ENCODE measurements at places on chromosomes 3 and 15.
A peak's percentile ranks its signal among the peaks of the same experiment; 100 is the strongest.

GRCh38 chr15:37097144-37097919, 3.0 kb downstream of the MEIS2 start:
- no peak for DNase-seq

DNA sequence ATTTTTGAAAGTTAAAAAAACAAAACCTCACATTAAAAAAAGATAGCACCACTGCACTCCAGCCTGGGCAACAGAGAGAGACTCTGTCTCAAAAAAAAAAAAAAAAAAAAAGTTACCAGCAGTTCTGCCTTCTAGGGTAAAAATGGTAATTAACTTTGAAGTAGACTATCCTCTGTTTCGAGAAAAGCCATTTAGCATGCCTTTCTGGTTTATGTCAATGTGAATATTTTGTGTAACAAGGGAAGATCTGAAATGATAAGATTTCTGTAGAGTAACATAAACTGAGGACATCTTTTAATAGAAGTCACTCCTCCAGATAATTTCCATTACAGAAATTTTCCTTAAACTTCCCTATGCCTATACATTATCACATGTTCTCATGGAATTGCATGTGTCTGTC, 203.2 kb upstream of the GAP43 start:
- no peak for DNase-seq

GRCh38 chr3:43613976-43614375, 7.8 kb downstream of the ANO10 start:
- DNase-seq, result no peak

- DNase-seq, result no peak
These were observed 2.7 kb upstream of the PLCL2 start for GRCh38 chr3:16881896-16882630.

DNA sequence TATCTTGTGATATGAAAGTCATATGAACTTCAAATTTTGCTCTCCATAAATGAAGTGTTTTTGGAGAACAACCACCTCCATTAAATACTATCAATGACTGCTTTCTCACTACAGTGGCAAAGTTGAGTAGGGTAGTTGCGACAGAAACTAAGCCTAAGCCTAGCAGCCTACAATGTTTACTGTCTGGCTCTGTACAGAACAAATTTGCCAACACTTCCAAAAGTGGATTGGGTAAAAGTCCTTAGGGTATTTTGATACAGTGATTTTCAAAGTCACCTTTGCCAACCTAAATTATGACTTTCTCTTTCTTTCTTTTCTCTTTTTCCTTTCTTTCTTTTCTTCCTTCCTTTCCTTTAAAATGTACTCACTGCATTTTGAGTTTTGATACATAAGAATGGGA, 142.6 kb downstream of the PLCL2 start:
- no peak for DNase-seq

DNA sequence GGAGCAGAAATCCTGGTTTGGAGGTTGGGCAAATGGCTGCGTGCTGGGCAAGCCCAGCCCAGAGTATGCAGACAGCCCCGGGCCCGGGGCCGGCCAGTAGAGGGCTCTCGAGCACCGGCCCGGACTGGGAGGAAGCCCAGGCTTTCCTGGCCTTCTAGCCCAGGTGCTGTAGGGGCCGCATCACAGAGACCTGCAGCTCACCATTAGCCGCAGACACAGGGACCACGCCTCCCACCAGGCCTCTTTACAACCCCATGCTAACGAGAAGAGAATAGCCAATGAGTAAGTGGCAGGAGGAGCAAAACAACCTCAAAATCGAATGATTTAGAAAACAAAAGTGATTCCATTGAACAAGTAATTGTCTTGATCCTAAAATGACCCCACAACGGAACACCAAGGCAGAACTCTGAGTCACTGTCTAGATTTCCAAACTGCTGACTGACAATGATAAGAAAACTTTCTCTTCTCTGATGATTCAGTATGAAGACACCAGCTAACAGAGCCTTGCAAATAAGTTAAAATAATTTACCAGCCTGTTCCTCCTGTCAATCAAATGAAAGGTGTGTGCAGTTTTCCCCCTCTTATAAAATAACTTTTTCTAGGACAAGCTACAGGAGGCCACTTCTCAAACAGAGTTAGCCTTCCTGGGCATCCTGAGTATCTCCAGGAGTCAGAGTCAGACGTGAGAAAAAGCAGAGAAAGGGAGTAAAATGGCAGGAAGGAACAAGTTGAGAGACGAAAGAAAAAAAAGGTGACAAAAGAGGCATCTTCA, 102.2 kb downstream of the DGKG start:
- DNase-seq, result peak; percentile 41

DNA sequence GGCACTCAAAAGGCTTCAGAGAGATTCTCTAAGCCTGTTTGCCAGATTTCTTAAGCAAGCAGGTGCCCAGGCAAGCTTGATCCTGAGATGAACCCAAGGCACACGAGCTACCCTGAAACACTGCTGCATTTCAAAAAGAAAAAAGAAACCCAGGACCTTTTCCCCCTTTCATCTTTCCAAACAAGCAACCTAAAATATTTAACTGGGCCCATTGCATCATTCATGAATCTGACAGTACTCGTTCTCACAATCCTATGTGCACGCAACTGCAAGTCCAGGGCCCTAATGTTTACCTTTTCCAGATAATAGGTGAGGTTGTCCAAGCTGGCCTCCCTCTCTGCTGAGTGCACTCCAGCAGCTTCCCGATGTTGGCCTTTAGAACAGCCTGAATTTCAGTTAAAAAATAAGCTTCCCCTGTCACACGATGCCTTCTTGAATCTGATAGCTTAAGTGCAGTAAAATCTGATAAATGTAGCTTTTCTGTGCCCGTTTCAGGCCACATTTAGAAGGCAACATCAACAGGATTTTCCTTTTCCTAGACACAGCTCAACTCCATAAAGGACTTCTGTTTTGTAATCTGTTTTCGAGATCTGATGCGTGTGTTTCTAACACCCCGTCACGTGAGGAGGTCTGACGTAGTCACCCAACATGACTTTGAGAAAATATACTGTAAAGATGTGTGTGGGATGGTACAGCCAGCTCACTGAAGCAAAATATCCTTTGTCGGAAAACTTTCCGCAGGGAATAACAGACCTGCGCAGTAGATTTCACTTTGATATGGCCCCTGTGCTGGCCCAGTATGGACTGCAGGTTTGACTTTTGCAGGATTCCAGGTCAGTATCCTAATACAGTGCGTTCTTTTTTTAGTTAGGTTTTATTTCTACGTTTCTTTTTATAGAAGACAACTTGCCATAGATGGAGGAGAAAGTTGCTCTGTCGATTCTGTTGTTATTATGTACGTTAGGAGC, 55.1 kb upstream of the RASA2 start:
- no peak for DNase-seq

DNA sequence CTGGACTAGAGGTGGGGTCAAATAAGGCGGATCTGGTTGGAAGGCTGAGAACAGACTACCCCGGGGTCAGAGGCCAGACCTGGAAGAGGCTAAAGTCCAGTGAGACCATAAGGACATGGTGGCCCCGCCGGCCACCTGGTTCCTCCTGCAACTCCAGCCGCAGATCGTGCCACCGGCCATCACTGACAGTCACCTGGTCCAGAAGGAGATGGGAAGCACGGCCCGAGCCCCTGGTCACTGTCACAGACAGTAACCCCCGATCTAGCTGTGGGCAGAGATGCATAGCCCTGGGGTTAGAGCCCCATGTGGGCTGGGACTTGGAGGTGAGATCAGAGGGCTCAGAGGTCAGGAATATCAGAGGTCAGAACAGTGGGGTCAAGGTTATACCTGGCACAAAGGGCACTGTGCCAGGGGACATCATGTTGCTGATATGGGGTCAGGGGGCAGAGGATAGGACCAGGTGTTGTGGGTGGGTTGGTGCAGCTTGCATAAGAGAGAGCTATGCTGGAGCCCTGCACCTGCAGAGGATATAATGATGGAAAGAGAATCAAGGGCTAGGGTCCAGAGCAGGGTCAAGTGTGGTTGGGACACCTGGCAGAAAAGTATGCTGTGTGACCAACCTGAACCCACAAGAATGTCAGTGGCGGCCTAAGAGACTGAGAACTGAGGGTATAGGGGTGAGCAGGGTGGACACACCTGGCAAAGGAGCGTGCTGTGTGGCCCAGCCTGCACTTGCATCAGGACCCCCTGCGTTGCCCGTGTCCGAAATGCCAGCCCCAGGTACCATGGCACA, 9.6 kb downstream of the CELSR3 start:
- no peak for DNase-seq

DNA sequence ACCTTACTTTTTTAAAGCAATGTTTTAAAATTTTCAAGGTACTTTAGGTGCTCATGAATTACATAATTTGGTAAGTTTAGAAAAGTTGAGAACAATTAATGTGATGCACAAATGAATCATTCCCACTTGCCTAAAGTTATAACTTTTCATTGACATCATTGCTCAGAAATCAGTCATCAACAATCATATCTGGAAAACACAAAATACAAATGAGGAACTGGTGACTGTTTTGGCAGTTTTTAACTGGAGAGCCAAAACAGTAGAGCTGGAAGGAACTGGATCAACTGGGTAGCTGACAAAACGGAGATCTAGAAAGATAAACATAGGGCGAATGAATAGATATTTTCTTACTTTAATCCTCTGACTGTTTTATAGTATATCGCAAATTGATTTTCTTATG, 767.1 kb downstream of the IGSF11 start:
- DNase-seq, result no peak

DNA sequence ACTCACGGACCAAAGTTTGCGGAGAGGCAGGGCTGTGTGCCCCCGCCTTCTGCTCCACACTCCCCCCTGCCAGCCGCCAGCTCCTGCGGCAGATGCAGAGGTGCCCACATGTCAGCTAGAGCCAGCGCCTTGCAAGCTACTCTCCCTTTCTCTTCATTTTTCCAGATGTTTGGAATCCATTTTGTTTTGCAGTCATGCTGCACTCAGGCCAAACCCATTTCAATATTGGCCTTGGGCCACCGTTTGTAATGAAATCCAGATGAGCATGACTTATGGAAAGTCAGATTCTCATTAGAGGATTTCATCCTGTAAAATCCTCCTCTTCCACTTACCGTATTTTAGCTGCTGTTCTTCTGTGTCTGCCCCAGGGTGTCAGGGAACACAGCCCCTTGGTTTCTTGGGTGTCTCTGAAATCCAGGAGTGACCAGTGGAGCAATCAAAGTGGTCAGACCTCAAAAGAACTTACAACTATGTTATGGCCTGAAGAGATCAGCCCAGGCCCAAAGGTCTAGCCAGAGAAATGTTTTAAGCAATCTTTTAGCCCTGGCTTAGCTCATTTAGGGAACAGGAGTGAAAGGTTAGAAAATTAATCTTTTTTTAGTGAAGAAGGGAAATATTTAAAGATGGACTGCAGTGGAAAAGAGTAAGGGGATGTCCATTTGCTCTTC, 65.8 kb downstream of the AAGAB start:
- no peak for DNase-seq

DNA sequence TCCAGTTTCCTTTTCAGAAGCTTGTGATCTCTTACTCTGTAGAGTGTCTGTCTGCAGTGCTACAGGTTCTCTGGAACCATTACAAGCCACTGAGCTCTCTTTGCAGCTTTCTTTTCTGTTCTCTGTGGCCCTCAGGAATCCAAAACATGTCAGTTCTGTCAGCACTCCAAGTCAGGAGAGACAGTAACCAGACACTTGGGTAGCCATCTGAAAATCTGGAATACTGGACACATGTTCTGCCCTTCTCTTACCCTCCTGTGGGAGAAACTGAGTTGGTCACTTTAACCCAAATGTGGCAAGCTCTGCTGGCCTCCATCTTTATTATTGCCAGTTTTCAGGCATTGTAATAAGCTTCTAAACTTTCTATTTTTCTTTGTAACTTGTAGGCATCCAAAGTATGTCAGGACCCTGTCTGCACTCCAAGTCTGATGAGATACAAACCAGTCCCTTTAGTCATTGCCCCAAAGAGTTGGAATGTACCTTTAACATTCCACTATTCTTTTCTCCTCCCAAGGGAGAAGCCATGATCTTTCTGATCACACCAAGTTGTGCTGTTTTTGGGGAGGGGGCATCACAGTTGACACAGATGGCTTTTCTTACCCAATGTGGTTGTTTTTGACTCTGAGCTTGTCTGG, 183.7 kb downstream of the DPH6 start:
- no peak for DNase-seq

- DNase-seq, result no peak
These were observed 231.0 kb upstream of the RASGRP1 start for GRCh38 chr15:38795471-38796245.

GRCh38 chr3:17985658-17986347, 243.4 kb upstream of the TBC1D5 start:
- no peak for DNase-seq

- peak; percentile 47 for DNase-seq
These were observed 1.2 kb downstream of the ERC2 start for GRCh38 chr3:56467108-56467507.

DNA sequence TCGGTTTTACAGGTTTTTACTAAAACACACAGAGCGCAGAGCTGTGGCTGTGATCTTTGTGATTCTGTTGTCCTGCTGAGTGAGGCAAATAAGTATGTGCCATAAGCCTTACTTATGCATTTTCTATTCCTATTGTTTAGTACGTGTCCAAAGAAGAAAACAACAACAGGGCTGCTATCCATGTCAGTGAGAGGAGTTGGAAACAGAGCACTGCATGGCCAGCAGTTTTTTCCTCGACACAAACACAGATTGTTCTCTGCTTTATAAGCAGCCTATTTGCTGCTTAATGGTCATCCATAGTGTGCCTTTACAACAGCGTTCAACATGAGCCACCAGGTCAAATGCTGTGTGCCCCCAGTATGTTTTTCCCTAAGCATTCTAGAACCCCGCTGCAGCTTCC, 79.8 kb downstream of the SHQ1 start:
- DNase-seq, result no peak

DNA sequence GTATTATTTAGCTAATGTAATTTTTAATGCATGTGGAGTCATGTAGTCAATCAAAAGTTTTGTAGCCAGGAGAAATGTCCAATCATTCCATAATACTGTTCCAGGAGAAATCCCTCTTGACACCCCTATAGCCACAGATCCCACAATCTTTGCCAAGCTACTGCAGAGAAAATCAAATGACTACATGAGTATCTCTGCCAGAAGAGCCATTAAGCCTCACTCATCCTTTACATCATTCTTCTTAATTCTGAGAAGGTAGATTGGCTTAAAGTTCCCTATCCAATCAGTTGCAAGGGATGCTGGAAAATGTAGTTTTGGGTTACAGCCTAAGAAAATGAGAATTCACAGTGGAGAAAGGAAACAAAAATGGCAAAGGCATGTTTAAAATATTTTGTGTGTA, 502.1 kb downstream of the ZBBX start:
- no peak for DNase-seq

GRCh38 chr3:36756269-36756668, 8.1 kb downstream of the DCLK3 start:
- DNase-seq, result no peak

DNA sequence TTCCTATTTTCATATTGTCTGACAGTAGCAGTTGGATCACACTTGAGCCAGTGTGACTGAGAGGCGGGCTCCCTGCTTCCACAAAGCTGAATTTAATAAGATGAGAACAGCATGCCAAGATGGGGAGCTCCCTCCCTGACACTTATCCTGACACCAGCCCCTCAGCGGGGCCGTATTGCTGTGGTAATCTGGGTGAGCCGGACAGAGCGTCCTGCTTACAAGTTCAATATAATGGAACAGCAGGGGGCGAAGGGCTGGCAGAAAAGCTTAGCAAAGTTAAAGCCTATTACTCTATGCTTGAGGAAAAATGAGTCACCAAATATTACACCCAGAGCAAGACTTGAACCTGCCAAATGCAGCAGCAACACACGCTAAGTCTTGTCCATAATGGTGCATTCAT, 163.8 kb upstream of the CMC1 start:
- DNase-seq, result no peak

Measured in stimulated activated CD4-positive, alpha-beta T cell treated with anti-CD3 and anti-CD28 coated beads, TNF-alpha, amount 100 ng/mL, for 24 hours (primary cell).